Lower lobe of right lung (tissue), 2 donors: ENCODE measurements at places on chromosomes 6 and 20. TPM values are rescaled to one million over a fixed set of nuclear protein-coding genes. Genes with fewer than 3 reads are reported as not detected.

DNA sequence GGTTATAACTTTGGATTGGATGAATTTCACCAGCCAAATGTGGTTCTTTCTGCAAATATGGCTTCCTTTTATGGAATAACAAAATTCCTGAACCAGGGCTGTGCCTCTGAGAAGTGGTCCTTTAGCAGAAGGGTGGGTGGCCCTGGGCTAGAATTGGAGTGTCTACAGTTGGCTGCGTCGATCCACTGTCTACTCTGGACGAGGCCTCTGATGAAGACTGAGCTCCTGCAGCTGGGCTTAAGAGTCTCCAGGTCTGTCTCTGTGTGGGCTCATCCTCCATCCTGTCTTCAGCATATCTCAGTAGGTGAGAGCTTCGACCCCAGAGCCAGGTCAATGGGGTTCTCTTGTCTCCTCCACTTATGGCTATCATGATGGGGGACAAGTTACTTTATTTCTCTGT, 166.3 kb upstream of the PMEPA1 start:
- no peak overlapping the region for H3K27ac ChIP-seq
- H3K36me3 ChIP-seq, result no peaks in the 10 kb centered on the region
- no peak for DNase-seq
- no peaks in the 10 kb centered on the region for H3K4me1 ChIP-seq
- no peak overlapping the region for H3K4me3 ChIP-seq

- H3K36me3 ChIP-seq, result no peaks in the 10 kb centered on the region
- H3K4me3 ChIP-seq, result no peak overlapping the region
- no peak overlapping the region for H3K27ac ChIP-seq
- DNase-seq, result no peak
Measured at GRCh38 chr6:168221497-168222079, 98.0 kb downstream of the DACT2 start.

DNA sequence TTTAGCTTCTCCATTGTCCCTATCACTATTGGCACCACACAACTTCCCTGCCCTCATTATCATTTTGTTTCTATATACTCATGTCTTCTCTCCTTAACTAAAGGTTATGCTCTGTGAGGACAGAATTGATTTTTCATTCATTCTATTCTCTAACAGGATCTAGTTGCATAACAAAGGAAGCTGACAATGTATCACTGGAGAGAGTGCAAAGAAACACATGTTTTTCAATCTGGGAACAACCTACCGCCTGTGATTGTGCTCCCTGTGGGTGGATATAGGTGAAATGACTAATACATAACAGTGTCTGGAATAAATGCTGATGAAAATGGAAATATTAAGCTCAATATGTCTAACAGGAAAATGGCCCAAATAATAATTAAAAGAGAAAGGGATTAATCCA, 56.6 kb downstream of the COL12A1 start:
- H3K4me1 ChIP-seq, result no peaks in the 10 kb centered on the region
- no peaks in the 10 kb centered on the region for H3K36me3 ChIP-seq
- no peak overlapping the region for H3K4me3 ChIP-seq
- no peak for DNase-seq

GRCh38 chr6:13407709-13408695, 79.4 kb downstream of the GFOD1 start:
- peaks cover 76% of the 10 kb centered on the region for H3K4me1 ChIP-seq
- H3K27ac ChIP-seq, result peak overlapping the region; percentile 42
- peak; percentile 72 for DNase-seq
- H3K4me3 ChIP-seq, result no peak overlapping the region
- H3K36me3 ChIP-seq, result no peaks in the 10 kb centered on the region

- no peaks in the 10 kb centered on the region for H3K27me3 ChIP-seq
- no peaks in the 10 kb centered on the region for H3K4me1 ChIP-seq
- peaks cover 8% of the 10 kb centered on the region for H3K36me3 ChIP-seq
- no peak for DNase-seq
- H3K4me3 ChIP-seq, result no peak overlapping the region
- no peak overlapping the region for H3K27ac ChIP-seq
Measured at GRCh38 chr20:62053465-62054196, 12.1 kb downstream of the TAF4 start.

- H3K27ac ChIP-seq, result no peak overlapping the region
- H3K36me3 ChIP-seq, result no peaks in the 10 kb centered on the region
- peak; percentile 35 for DNase-seq
- H3K4me1 ChIP-seq, result no peaks in the 10 kb centered on the region
- no peak overlapping the region for H3K4me3 ChIP-seq
- peaks cover 9% of the 10 kb centered on the region for H3K27me3 ChIP-seq
Measured at GRCh38 chr6:170083236-170084051, 207.4 kb downstream of the DLL1 start.

DNA sequence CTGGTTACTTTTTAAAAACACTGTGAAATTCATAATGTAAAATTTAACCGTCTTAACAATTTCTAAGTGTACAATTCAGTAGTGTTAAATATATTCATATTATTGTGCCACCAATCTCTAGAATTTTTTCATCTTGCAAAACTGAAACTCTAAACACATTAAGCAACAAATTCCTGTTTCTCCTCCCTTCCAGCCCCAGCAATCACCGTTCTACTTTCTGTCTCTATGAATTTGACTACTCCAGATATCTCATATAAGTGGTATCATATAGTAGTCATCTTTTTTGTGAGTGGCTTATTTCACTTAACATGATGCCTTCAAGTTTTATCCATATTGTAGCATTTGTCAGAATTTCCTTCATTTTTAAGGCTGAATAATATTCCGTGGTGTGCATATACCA, 44.7 kb downstream of the RSPH3 start:
- H3K4me1 ChIP-seq, result no peaks in the 10 kb centered on the region
- H3K36me3 ChIP-seq, result no peaks in the 10 kb centered on the region
- no peak for DNase-seq
- no peak overlapping the region for H3K4me3 ChIP-seq

DNA sequence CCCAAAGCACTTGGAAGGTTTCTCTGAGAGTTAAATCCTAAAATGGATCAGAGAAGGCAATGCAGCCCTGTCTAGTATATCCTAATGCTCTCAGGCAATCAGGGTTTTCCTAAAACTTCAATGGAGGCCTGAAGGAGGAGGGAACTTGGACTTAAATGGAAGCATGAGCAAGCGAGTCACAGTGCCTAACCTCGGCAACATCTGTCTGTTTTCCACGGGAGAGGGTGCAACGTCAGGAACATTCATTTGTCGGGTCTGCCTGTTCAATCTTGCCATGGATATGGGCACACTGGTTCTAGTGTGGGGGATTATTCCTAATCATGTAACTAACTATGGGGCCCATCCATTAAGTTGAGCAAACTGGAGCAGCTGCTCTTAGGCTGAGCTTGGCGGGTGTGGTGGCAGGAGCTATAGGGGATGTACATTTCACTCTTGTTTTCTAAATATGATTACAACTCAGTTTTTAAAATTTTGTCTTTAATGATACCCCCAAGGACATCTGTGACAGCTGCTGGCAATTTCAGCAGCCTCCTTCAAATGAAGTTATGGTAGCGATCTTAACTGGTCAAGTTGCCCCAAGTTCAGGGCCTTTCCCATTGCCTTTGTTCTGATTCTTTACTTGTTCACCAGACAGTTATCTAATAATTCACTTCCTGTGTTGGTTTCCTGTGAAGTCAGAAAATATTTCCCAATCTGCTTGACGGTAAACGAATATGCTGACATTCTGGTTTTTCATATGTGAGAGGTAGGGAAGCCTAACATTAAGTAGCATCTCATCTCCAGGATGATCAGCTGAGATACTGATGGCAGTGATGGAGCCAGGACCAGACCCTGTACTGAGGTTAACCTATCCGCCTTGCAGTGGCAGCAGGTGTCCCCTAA, 21.6 kb downstream of the DSE start:
- H3K4me1 ChIP-seq, result peaks cover 50% of the 10 kb centered on the region
- peak overlapping the region; percentile 52 for H3K27ac ChIP-seq
- DNase-seq, result no peak

- DNase-seq, result no peak
- no peaks in the 10 kb centered on the region for H3K36me3 ChIP-seq
- no peaks in the 10 kb centered on the region for H3K4me1 ChIP-seq
- H3K27me3 ChIP-seq, result no peaks in the 10 kb centered on the region
- H3K27ac ChIP-seq, result no peak overlapping the region
Measured at GRCh38 chr6:134577998-134578397, 260.1 kb upstream of the SGK1 start.

DNA sequence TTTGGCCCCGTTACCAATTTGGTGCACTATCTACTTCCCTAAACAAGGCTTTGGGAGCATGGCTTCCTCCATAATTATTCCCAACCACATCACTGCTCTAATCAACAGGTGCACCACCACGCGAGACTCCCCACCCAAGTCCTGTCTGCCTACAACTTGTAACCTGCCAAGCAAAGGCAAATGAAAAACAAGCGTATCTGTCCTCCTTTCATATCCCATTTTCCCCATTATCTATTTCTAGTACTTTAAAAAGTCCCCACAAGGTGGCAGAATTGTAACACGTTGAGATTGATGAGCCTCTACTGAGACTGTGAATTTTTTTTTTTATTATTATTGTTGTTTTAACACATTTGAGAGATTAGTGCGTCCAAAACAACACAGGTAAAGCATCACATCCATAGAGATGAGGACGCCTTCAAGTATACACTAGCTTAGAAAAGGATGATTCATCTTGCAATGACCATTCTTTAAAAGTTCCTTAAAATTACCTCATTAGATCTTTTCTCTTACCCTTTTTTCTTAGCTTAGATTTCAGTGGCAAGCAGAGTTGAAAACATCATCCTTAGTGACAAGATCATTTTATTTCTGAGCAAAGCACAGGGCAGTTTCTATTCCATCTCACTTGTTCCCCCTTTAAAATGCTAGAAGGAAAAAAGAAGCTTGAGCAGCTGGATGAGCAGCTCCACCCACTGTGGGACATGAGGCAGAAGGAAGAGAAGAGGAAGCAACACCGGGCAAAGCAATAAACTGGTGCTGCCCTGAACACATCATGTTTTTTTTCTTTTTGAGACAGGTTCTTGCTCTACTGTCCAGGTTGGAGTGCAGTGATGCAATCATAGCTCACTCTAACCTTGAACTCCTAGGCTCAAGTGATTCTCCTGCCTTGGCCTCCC, 210.8 kb downstream of the ARHGAP18 start:
- peaks cover 8% of the 10 kb centered on the region for H3K36me3 ChIP-seq
- peaks cover 18% of the 10 kb centered on the region for H3K4me1 ChIP-seq
- no peak overlapping the region for H3K4me3 ChIP-seq

DNA sequence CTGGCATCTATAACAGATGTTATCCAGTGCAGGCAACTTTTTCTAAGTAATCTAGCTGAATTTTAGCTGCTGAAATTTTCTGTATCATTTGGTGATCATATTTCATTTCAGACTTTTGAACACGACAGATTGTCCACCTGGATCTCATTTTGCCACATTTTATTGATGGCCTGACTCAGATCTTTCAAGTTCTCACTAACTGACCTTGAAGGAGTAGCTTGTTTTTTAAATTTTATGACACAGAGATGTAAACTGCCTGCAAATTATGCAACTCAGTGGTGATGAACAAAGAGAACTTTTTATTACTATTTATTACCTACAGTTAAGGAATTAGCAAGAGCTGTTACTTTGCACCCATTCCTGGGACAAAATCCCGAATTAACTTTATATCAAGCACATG, 366.4 kb downstream of the PAX1 start:
- H3K27ac ChIP-seq, result no peak overlapping the region
- no peaks in the 10 kb centered on the region for H3K27me3 ChIP-seq
- no peak overlapping the region for H3K4me3 ChIP-seq
- H3K4me1 ChIP-seq, result no peaks in the 10 kb centered on the region
- no peak for DNase-seq

DNA sequence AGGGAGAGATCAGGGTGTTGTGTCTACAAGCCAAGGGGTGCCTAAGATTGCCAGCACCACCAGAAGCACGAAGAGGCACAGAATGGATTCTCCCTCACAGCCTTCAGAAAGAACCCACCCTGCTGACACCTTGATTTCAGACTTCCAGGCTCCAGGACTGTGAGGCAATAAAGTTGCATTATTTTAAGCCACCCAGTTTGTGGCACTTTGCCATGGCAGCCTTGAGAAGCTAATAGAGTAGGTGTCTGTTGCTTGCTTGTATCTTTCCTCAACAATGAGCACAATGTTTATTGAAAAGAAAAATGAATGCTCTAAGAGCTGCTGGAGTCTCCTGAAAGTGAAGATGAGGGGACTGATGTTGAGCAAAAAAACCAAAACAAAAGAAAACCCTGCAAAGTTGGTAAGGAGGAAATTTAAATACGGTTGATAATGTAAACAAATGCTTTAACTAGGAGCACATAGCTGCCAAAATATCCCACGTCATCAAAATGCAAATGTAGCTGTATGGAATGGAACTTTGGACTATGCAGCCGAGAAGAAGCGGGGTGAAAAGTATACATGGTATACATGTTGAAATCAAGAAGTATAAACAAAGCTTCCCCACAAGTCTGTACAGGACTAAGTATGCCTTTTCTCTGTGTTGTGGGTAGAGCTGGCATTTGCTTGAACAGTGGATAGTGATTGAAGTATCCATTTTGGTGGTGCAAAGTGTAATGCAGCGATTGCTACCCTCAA, 8.0 kb downstream of the IL20RA start:
- no peaks in the 10 kb centered on the region for H3K4me1 ChIP-seq
- H3K36me3 ChIP-seq, result no peaks in the 10 kb centered on the region
- no peak for DNase-seq
- no peaks in the 10 kb centered on the region for H3K27me3 ChIP-seq
- H3K27ac ChIP-seq, result no peak overlapping the region

- no peak overlapping the region for H3K4me3 ChIP-seq
- H3K27me3 ChIP-seq, result no peaks in the 10 kb centered on the region
- H3K4me1 ChIP-seq, result peaks cover 17% of the 10 kb centered on the region
- DNase-seq, result no peak
- H3K27ac ChIP-seq, result no peak overlapping the region
Measured at GRCh38 chr20:32184961-32185603, 22.5 kb downstream of the PLAGL2 start.

- no peak overlapping the region for H3K27ac ChIP-seq
- H3K4me1 ChIP-seq, result no peaks in the 10 kb centered on the region
- no peak overlapping the region for H3K4me3 ChIP-seq
Measured at GRCh38 chr6:436308-437036, 44.9 kb downstream of the IRF4 start.

The SRSF12 gene
- total RNA-seq, result not detected

The CTCFL gene
- not detected for total RNA-seq

The MATN4 gene
- total RNA-seq, result not detected

The SYTL3 gene
- total RNA-seq, result 13.9 TPM
